NCI-H2171 (cell line): ENCODE measurements at places on chromosomes 2 and 18.

GRCh38 chr2:21372654-21373053 lies 248.9 kb downstream of the TDRD15 start:
- DNase-seq: peak; percentile 10

- DNase-seq: no peak
These were observed 1552.9 kb upstream of the SLC39A10 start for GRCh38 chr2:194103941-194104659.

GRCh38 chr2:33022989-33023727 lies 76.4 kb downstream of the LTBP1 start:
- no peak for DNase-seq

GRCh38 chr2:209638346-209638745 lies 133.3 kb upstream of the UNC80 start:
- DNase-seq: no peak

GRCh38 chr2:156333274-156333950 lies 891 bp upstream of the NR4A2 start:
- DNase-seq: no peak

- no peak for DNase-seq
These were observed 77.5 kb downstream of the EPHA4 start for GRCh38 chr2:221494556-221494955.
